ENCODE measurements at places on chromosomes 11 and 22. TPM values are rescaled to one million over a fixed set of nuclear protein-coding genes. Genes with fewer than 3 reads are reported as not detected.

The DTX4 gene
- total RNA-seq, result 9.2 TPM

The OR56A5 gene
- not detected for total RNA-seq

The TMEM45B gene
- 19.9 TPM for total RNA-seq

The TMPRSS13 gene
- total RNA-seq, result 66.6 TPM

The UBQLN3 gene
- 0.56 TPM for total RNA-seq

The TRIM51 gene
- total RNA-seq, result not detected

The MUC6 gene
- not detected for total RNA-seq

The SLC22A6 gene
- total RNA-seq, result not detected

The KDM4E gene
- not detected for total RNA-seq

The C11orf86 gene
- not detected for total RNA-seq

The PAMR1 gene
- 13.7 TPM for total RNA-seq

The MRPL21 gene
- 28.9 TPM for total RNA-seq

The CCDC73 gene
- not detected for total RNA-seq

The LSP1 gene
- 70.4 TPM for total RNA-seq

The TIMM10 gene
- total RNA-seq, result 40.8 TPM

The ART1 gene
- total RNA-seq, result not detected

The RIMBP3C gene
- not detected for total RNA-seq

The OR10A2 gene
- total RNA-seq, result not detected

The TRIM29 gene
- total RNA-seq, result 1,457 TPM

The CDC42BPG gene
- 63.3 TPM for total RNA-seq

The SYT9 gene
- total RNA-seq, result 0.24 TPM

The PDE2A gene
- 13.2 TPM for total RNA-seq

The CNIH2 gene
- total RNA-seq, result not detected

The NPAS4 gene
- not detected for total RNA-seq

The TBX10 gene
- not detected for total RNA-seq

The TTC12 gene
- 15.0 TPM for total RNA-seq

The CCND1 gene
- 161 TPM for total RNA-seq

The LYVE1 gene
- 3.9 TPM for total RNA-seq

The C11orf24 gene
- 24.8 TPM for total RNA-seq

The XPNPEP3 gene
- 19.5 TPM for total RNA-seq

The UCP3 gene
- total RNA-seq, result 3.1 TPM

The RIC3 gene
- 43.1 TPM for total RNA-seq

The OR6T1 gene
- total RNA-seq, result not detected

The CD3E gene
- 0.79 TPM for total RNA-seq

The MRGPRX2 gene
- total RNA-seq, result not detected

The MAPK8IP2 gene
- total RNA-seq, result 2.6 TPM

The C22orf15 gene
- total RNA-seq, result not detected

The C11orf91 gene
- not detected for total RNA-seq

The SAA4 gene
- 5.1 TPM for total RNA-seq

The SMPD1 gene
- total RNA-seq, result 36.7 TPM

The BTG4 gene
- total RNA-seq, result not detected

The GPHA2 gene
- total RNA-seq, result not detected

The ACR gene
- not detected for total RNA-seq

All from suprapubic skin (tissue), 4 donors.